SJCRH30 (cell line): ENCODE measurements at places on chromosomes 7 and 10.

DNA sequence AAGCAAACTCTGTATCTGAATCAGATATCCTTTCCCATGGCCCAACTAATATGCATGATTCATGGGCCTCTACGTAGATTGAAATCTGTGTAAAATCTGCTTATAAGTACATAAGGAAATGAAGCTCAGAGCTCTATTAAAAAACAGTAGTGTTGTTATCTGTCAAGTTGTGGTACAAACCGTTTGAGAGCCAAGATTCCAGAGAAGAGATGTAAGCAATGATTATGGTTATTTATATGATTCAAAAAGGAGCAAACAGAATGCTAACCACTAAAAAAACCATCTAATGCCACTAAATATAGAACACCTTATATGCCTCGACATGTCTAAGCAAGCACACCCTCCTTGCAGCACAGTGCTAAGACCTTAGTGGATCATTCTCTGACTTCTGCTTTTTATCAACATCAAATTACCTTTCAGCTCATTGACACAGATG lies 26.6 kb downstream of the RPP38 start:
- DNase-seq = no peak

DNA sequence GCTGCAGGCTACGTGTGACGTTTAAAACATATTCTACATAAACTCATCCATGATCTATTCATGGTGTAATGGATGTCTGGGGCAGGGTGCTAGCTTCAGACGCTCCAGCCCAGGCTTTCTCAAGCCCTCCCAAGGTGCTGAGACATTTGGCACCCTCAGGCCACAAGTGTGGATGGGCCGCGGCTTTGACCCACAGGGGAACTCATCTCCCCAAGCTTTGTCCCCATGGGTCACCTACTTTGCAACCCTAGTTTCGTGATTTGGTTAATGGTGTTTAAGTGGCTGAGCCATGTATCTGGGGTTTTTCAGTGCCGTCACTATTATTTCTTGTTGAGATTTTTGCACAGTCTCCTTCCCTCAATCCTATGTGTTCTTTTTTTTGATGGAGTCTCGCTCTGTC lies 66.0 kb downstream of the GRK5 start:
- no peak for DNase-seq

GRCh38 chr10:99569961-99570360 lies 37.2 kb downstream of the NKX2-3 start:
- no peak for DNase-seq

GRCh38 chr10:14586901-14587300 lies 187.8 kb downstream of the FAM107B start:
- DNase-seq = no peak

GRCh38 chr10:124649214-124649613 lies 95.0 kb downstream of the FAM53B start:
- peak; percentile 73 for DNase-seq

DNA sequence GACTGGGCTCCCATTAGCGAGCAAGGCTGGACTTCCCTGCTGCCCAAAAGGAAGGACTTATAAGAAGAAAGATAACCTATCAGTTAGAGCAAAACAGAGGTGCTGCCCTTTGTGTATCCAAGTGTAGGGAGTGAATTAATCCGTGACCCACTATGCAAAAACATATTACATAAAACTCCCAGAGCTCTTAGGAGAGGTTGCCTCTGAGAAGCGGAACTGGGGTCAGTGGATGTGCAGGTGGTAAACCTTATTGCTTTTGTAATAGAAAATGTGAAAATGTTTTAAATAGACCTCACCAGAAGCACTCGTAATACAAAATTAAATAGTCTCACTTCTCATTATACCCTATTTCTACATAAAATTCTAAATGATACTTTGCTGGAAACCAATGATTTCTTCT lies 17.1 kb upstream of the IL6 start:
- DNase-seq = no peak

- DNase-seq = peak; percentile 73
Measured at GRCh38 chr7:74355091-74355490, 65.9 kb downstream of the CLIP2 start.

DNA sequence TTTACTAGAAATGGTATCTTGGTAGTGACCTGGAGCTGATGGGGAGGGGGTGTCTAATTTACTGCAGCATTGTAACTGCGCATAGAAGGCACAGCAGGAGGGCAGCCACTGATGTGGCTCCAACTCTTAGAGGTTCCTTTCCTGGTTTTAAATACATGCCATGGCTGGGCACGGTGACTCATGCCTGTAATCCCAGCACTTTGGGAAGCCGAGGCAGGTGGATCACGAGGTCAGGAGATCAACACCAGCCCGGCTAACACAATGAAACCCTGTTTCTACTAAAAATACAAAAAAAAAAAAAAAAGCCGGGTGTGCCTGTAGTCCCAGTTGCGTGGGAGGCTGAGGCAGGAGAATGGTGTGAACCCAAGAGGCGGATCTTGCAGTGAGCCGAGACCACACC lies 19.2 kb upstream of the SEC61G start:
- DNase-seq = peak; percentile 70

- DNase-seq = no peak
Measured at GRCh38 chr7:154676422-154677073, 326.4 kb downstream of the PAXIP1 start.
